ENCODE measurements at places on chromosomes 1 and 21.

- DNase-seq: peak; percentile 29
Observed at GRCh38 chr1:84996846-84997666, at the start of gene MCOLN2. TSS of gene MCOLN2 (minus strand) at chr1:84997113. CDS start at chr1:84996872, 241 bp downstream.

- no peak for DNase-seq
Observed at GRCh38 chr1:227792216-227793078, 23.0 kb upstream of the PRSS38 start.

DNA sequence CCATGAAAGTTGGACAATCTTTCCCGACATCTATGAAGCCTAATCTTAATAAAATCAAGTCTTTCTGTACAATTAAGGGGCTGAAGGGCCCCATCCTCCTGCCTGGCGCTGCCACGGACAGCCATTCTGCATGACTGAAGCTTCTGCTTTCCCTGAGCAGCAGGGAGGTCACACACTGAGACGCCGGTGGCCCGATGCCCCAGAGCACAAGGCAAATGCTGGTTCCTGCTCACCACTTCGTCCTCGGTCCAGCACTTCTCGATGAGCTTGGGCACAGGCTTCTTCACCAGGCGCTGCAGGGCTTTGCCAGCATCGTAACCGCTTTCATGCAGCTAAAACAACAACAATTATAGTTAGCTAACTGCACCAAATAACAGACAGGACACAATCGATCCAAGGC lies 147.8 kb downstream of the SLC45A1 start:
- DNase-seq: no peak

- DNase-seq: no peak
Observed at GRCh38 chr21:17981060-17981740, 162.0 kb upstream of the C21orf91 start.

DNA sequence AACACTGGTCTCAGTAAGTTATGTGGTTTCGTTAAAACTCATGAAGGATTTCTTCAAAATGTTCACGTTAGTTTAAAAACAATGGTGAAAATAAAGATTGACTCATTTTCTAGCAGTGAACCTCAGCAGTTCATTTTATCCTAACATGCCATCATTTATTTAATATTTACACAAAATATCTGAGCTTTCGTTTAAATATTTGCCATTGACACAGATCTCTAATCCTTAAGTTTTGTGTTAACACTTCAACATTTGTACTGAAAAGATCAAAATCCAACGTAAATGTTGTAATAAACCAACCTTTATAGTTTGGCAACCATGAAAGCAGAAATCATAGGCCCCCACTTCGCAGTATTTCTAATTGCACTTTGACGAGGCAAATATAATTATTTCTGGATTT lies 1129.5 kb downstream of the PLA2G4A start:
- no peak for DNase-seq

GRCh38 chr1:156072251-156072650 lies 10.0 kb downstream of the MEX3A start:
- DNase-seq: no peak

GRCh38 chr1:28954126-28954726 lies 39.9 kb downstream of the EPB41 start:
- no peak for DNase-seq

GRCh38 chr1:226255380-226255779 lies 31.9 kb downstream of the MIXL1 start:
- DNase-seq: no peak

DNA sequence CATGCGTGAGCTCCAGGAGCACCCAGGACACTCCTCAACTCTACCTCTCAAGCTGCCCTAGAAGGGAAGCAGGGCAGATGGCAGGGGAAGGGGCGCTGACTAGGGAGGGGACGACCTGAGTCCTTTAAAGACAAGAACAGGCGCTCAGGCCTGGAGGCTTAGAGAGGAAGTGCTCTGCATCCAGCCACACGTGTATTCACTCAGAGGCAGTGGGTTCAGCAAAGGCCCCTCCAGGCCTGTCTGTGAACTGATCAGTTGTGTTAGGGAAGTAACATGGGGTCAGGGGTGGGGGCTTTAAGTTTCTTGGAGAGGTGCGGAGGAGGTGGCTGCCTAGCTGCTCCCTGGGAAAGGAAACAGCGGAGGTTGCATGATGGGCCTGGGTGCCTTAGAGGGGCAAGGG lies 37.1 kb upstream of the ARF1 start:
- DNase-seq: no peak

- peak; percentile 63 for DNase-seq
Observed at GRCh38 chr1:45687754-45688740, at the start of gene TMEM69. TSS of gene TMEM69 (plus strand) at chr1:45688181. CDS start at chr1:45691069, 2,888 bp downstream.

- no peak for DNase-seq
Observed at GRCh38 chr1:119651133-119651532, 3.1 kb upstream of the ZNF697 start.

- DNase-seq: no peak
Observed at GRCh38 chr1:111366256-111366655, 61.3 kb downstream of the OVGP1 start.

GRCh38 chr1:11397151-11397901 lies 81.6 kb upstream of the DISP3 start:
- DNase-seq: no peak

DNA sequence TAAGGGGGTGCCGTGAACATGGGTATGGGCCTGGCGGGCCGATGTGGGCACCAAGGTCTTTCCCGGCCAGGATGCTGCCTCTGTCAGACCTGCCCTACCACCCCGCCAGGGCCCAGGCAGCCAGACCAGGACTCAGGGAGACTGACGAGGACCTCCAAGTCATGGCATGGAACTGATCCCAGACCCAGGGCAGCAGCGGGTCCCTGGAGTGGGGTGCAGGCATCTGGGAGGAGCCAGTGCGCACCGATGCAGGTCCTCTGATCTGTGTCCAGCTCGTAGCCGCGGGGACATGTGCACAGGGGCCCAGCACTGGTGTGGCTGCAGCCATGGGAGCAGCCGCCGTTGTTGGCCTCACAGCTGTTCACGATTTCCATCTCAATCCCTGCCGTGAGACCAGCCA lies 56.8 kb downstream of the ARHGEF16 start:
- no peak for DNase-seq

- no peak for DNase-seq
Observed at GRCh38 chr1:94411237-94411636, 7.0 kb upstream of the ABCD3 start.

DNA sequence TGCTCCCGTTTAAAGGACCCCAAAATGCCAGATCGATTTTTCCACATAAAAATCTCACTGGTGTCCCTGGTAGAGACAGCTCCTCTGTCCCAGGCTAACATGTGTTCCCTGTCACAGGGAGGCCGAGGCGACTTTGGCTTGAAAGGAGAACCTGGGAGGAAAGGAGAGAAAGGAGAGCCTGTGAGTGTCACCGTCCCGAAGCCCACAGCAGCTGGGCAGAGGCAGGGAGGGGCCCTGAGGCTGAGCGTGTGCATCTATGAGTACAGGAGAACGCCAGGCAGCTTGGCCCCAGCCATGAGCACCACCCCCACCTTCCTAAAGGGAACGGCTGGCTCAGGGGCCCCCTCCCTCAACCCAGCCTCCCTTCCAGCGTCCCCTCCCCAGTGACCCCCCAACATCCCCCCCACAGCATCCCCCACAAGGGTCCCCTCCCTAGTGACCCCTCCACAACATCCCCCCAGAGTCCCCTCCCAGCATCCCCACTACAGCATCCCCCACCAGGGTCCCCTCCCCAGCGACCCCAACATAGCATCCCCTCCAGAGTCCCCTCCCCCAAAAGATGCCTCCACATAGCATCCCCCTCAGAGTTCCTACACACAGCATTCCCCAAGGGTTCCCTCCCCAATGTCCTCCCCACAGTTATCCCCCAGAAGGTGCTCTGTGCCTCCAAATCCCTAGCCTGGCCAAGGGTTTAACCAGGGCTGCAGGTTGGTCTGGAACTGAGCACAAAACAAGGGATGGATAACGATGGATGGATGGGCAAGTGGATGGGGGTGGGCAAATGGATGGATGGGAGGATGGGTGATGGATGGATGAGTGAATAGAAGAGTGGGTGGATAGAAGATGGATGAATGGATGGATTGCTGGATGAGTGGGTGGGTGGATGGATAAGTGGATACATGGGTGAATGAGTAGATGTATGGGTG lies 25.1 kb downstream of the COL6A2 start:
- no peak for DNase-seq

DNA sequence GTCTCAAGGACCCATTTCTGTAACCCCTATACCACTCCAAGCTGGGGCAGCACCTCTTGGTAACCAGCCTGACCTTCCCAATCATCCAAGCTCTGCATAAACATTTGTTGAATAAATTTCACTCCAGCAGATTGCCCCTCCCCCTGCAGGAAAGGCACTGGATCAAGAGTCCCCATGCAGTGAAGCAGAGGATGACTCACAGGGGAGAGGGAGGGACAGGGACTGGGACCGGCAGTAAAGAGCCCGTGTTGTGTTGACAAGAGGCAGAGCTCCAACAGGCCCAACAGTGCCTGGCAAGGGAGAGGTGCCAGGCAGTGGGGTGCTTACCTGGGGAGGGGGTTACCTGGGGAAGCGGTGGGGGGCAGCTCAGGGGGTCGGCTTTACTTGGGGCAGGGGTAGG lies 32.3 kb downstream of the SLC9A1 start:
- no peak for DNase-seq

GRCh38 chr1:234879147-234880080 lies 249.2 kb downstream of the TOMM20 start:
- no peak for DNase-seq

DNA sequence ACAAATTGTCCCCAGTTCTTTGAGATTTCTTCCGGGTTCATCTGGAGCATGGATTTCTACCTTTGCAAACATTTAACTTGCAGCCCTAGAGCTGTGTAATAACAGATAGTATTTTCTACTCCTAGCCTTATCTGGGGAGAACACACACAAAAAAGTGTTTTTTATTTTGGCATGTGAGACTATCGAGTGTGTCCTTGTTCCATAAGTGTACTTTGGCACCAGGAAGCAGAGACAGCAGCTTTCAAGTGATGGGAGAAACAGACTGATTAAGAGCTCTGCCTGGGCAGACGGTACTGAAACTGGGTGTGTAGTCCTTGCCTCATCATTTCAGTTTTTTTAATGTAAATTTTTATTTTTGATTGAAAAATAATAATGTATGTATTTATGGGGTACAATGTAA lies 297.4 kb downstream of the ST6GALNAC3 start:
- DNase-seq: no peak

DNA sequence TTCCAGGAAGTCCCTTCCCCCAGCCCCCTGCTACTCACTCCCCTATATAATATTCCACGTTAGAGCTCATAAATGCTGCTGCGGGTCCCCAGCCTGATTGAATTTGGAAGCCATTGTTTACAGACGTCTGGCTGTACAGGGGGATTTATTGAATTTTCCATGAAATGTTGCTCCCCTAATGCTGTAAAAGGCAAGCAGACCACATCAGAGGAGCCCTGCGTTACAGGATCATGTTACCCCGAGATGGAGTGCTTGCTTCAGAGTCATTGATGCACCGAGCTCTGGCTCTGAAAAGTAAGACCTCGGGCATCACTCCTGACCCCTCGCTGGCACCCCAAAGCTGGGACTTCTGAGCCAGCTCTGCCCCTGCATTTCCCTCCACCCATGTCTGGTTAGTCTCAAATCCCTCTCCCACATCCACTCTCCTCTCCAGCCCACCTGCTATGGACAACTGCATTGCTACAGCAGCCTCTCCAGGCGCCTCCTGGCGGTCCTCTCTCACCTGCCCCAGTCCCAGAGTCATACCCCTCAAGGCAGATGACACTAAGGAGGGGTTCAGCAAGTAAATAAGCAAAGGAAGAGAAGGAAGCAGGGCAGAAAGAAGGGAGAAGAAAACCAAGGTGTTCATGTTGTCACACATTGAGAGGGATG lies 127.8 kb downstream of the TMEM53 start:
- no peak for DNase-seq

- DNase-seq: no peak
Observed at GRCh38 chr1:67611846-67612245, 73.2 kb upstream of the GADD45A start.

- DNase-seq: no peak
Observed at GRCh38 chr1:163072658-163073057, 3.5 kb downstream of the RGS4 start.

DNA sequence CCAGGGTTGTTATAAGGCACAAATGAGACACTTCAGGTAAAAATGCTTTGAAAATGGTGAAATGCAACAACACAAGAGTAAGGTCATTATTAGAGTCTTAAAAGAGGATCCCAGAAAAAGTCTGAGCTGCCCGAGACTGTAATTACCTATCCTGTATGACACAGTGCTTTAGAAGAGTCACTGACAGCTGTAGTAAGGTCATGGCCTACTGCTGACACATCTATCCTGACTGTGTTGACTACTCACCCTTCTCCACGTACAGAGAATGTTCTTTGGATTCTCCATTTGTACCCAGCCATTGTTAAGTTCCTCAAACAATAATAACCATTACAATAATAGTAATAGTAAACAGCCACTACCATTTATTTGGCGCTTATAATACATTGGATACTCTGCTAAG lies 104.4 kb downstream of the CACHD1 start:
- no peak for DNase-seq

- no peak for DNase-seq
Observed at GRCh38 chr1:51558375-51558924, 39.4 kb upstream of the EPS15 start.

DNA sequence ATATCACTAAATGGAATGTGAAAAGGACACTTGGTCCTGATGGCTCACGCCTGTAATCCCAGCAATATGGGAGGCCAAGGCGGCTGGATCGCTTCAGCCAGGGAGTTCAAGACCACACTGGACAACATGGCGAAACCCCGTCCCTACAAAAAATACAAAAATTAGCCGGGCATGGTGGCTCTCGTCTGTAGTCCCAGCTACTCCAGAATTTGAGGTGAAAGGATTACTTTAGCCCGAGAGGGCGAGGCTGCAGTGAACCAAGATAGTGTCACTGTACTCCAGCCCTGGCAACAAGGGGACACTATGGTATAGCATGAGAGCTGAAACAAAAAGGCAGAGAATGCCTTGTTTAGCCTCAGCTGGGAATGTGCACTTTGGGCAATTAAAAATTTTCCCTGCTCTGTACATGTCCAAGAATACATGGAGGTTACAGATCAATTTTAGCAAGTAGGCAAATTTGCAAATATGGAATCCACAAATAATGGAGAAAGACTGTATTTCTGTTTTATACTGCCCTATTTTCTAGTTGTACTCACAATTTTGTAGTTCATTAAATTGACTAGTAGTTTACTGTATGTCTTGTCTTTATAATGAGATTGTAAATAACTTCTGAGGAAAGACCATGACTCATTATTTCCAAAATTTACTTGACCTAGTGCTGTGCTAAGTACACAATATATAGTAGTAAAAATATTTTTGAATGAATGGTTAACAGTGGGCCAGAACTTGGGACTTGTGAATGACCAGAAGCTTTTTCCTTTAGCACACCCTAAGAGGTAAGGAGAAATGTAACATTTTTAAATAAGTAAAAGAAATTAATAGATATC lies 2.0 kb upstream of the ANGEL2 start:
- no peak for DNase-seq

Measured in stimulated activated naive CD4-positive, alpha-beta T cell (primary cell).